Right kidney (tissue), 9 donors: ENCODE measurements at places on chromosomes 6 and 20.

- no peak for DNase-seq
These were observed 57.3 kb downstream of the OPRM1 start for GRCh38 chr6:154096316-154096715.

GRCh38 chr6:135191508-135192255 lies 10.6 kb downstream of the MYB start:
- no peak for DNase-seq

- DNase-seq, result no peak
These were observed 72.0 kb downstream of the SYNJ2 start for GRCh38 chr6:158053377-158054313.

- DNase-seq, result no peak
These were observed 39.9 kb downstream of the PREX1 start for GRCh38 chr20:48787861-48788375.

GRCh38 chr6:32224696-32225095 lies 829 bp upstream of the NOTCH4 start:
- no peak for DNase-seq

DNA sequence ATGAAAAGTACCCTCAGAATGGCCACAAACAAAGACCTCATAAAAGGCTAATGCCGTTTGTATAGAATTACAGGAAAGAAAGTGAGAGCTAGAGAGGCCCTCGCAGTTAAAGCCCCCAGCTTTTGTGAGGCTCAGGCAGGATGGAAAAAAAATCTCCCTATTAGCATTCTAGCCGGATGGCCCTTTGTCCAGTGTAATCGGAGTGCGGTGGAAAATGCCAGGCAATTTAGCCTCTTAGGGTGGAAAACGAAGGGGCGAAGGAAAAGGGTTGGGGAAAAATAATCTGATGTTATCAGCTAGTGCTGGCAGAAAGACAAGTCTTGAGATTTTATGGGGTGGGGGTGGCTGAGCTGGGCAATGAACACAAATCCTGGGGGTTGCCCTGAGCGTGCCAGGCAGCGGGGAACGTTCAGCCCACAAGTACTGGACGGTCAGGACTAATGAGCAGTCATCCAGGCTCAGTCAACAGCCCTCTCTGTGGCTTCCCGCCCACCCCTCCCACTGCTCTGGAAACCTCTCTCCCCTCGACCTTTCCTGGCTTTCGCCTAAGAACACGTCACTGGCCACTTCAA lies 92.4 kb downstream of the PSMG4 start:
- no peak for DNase-seq

- DNase-seq, result no peak
These were observed 4.7 kb upstream of the LTV1 start for GRCh38 chr6:143838395-143838794.

DNA sequence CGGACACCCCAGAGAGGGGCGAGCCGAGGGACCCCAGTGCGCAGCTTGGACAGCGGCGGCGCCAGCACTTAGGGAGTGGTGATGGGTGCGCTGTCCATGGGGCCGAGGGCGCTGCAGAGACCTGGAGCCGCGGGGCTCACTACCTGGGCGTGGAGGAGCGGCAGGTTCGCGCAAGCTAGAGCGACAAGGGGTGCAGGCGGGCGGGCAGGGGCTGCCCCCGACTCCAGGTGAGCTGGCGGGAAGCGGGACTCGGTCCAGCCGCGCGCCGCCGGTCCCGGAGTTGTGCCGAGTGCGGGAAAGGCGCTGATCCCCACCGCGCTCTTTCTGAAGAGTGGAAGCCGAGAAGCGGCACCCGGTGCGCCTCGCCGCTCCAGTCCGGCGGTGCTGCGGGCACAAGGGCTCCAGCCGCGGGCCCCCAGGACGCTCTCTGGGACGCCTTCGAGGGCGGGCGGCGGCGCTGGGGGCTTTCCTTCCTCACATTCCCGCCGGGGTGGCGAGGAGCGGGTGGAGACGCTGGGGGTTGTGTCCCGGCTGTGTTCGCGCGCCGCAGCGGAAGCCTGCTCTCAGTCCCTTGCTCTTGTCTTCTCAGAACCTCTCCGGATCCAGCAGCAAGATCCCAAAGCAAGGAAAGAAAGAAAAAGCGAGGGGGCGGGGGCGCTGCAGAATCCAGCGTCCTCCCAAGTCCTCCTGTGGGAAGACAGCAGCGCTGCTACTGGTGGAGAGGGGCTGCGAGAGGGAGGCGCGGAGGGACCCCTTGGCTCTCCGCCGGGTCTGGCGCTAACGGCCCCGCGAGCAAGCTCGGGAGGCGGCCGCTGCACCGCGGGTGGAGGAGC lies at the start of gene B3GAT2:
TSS of gene B3GAT2 (minus strand) at position 610 of the 833 bp plus-strand sequence. CDS start 631 bp downstream, outside the sequence.
- DNase-seq, result peak; percentile 75

- no peak for DNase-seq
These were observed 220.9 kb upstream of the RNF217 start for GRCh38 chr6:124741341-124741740.

DNA sequence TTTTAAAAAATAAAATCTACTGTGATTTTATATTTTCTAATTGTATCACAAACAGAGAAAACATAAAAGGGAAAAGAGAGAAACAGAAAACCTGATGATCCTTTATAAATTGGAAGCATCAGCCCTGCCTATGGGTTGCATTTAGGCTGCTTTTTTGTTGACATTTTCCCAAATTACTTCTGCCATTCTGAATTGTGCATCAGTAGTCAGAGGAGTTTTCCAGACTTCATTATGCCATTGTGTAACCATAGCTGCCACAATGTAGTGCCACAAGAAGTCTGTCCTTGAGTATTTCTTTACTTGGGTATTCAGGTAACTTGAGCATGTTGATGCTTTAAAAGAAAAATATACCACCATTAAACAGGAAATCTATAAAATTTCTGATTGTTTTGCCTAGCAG lies 130.3 kb downstream of the HACE1 start:
- DNase-seq, result no peak

GRCh38 chr6:21827425-21828202 lies 234.1 kb downstream of the SOX4 start:
- no peak for DNase-seq

DNA sequence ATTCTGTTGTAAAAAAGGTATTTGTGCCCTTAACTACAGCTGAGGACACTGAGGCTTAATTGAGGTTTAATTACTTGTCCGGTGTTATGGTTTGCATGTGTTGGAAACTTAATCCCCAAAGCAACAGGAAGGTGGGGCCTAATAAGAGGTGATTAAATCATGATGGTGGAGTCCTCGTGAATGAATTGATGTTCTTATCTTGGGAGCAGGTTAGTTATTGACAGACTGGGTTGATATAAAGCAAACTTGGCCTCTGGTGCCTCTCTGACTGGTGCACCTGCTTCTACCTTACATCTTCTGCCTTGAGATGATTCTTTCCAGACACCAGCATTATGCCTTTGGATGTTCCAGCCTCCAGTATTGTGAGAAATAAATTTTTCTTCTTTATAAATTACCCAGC lies 306.5 kb upstream of the HS3ST5 start:
- no peak for DNase-seq

DNA sequence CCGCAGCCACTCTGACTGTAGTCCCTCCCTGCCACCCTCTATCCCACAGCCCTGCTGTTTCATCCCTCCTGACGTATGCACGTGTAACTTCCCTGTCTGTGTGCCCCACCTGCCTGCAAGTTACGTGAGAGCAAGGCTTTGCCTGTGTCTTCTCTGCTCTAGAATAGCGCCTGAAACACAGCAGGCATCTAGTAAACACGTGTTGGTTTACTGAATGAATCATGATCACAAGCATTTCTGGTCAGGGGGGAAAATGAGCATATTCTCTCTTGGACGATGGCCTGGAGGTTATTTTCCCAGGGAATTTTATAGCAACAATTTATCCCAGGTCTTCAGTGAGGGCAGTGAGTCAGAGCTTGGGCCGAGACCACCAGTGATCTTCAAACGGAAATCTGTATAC lies 38.3 kb downstream of the PSMG4 start:
- no peak for DNase-seq

DNA sequence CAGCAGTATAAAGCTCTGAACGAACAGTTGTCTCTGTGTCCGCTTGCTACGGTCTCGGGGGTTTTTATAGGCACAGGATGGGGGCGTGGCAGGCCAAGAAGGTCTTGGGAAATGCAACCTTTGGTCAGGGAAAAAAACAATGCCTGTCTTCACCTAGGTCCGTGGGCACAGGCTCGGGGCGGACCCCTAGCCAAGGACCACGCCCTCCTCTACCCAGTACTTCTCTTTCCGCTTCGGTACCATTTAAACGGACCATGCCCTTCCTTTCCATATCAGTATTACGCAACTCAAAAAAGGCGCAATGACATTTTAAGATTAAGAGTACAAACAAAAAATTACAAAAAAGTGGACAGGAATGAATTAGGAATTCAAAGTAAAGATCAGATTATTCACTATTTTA lies 44.3 kb upstream of the SLC17A4 start:
- no peak for DNase-seq

GRCh38 chr6:45495429-45496084 lies 117.8 kb upstream of the SUPT3H start:
- DNase-seq, result no peak

GRCh38 chr20:35560541-35560940 lies 18.7 kb downstream of the ERGIC3 start:
- DNase-seq, result no peak

GRCh38 chr6:136890194-136890839 lies 31.8 kb upstream of the SLC35D3 start:
- DNase-seq, result no peak

GRCh38 chr6:11875325-11876109 lies 96.9 kb upstream of the ADTRP start:
- DNase-seq, result no peak

- DNase-seq, result no peak
These were observed 441.1 kb upstream of the JARID2 start for GRCh38 chr6:14804785-14805210.

DNA sequence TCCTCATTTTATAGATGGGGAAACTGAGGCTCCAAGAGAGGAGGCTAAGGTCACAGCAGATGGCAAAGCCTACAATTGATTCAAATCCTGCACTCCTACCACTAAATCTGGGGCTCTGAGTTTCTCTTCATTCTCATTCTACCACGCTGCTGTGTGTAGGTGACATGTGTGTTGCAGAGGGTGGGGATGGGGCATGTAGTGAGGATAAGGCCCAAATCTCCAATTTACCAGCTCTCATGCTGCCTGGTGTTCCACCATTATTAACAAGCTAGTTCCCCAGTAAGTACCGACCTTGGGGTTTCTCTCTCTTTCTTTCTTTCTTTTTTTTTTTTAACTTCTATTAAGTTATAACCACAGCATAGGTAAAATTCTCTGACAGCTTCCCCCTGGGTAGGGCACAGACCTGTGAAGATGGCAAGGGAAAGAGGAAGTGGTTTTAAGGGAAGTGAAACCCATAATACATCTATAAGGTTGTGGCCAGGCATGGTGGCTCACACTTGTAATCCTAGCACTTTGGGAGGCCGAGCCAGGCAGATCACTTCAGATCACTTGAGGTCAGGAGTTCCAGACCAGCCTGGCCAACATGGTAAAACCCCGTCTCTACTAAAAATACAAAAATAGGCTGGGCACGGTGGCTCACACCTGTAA lies 13.0 kb upstream of the MATN4 start:
- no peak for DNase-seq

- no peak for DNase-seq
These were observed 16.8 kb downstream of the SLC17A2 start for GRCh38 chr6:25913741-25914140.

- no peak for DNase-seq
These were observed 345.9 kb downstream of the TAF4 start for GRCh38 chr20:61719691-61720347.

DNA sequence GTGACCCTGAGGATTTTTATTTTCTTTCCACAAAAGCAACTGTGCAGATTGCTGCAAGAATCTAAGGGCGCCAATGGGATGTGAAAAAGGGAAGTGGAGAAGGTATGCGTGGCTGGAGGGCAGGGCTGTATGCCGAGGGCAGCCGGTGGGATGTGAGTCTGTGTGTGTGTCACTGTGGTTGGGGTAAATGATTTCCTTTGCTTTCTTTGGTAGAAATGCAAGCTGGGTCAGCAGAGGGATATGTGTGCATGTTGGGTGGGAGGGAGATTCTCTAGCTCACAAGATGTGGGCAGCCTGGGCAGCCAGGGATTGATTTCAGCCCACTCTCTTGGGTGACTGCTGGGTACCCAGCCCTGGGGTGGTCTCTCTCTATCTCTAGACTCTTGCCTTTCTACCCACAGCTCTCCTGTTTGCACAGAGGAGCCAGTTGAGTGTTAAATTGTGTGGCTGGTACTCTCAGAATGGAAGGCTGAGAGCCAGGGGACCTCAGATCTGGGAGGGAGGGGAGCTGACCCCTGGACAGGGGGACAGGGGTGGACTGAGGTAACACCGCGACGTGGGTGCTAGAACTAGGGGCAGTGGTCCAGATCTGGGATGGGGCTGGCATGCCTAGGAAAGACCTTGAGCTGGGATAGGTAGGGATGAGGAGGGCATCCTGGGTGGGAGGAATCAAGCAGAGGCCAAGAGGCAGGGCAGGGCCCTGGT lies 136.8 kb upstream of the RNF24 start:
- DNase-seq, result no peak
